SHP77 (cell line): ENCODE measurements at places on chromosomes 7 and 10.

DNA sequence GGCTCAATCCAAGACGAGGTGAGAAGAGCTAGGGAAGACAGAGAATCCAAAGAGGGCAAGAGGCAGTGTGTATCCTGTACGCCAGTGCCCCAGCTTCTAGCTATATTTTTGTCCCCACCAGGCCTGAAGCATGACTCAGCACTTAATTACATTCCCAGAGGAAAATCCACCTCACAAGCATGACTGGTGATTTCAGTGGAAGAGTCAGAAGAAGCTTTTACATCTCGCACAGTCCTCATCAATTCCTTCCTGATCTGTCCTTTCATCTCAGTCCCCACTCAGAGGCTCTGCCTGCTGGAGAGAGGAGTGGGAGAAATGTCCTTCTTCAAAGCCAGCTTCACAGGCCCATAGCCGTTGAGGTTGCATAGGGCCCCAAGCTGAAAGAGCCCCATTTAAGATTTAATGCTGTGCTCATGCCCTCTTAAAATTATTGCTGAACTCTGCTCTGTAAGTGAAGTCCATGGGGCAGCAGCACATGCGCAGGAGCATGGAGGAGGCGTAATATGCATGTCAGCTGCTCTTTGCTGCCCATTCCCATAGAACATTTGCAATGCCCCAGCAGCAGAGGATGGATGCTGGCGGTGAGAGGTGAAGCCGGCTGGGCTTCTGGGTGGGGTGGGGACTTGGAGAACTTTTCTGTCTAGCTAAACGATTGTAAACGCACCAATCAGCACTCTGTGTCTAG lies 39.0 kb upstream of the AOAH start:
- DNase-seq, result no peak

DNA sequence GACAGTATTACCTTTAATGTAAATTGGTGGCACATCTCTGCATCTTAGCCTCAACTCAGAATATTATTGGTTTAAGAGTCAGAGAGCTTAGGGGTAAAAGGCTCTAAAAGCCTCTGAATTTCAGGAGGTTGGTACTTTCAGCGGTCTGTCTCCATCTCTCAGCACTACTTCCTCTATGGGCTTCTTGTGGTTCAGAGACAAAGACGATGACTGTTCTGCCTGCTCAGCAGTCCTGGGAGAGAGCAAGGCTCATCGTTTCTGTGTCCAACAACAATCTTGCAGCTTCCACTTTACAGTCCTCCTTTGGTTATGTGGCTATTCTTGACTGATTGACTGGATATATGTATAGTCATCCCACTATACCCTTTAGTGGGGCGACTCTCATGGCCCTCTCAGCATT lies 394.7 kb downstream of the AUTS2 start:
- DNase-seq, result no peak

- DNase-seq, result no peak
Observed at GRCh38 chr10:88687853-88688467, 18.1 kb upstream of the LIPK start.

DNA sequence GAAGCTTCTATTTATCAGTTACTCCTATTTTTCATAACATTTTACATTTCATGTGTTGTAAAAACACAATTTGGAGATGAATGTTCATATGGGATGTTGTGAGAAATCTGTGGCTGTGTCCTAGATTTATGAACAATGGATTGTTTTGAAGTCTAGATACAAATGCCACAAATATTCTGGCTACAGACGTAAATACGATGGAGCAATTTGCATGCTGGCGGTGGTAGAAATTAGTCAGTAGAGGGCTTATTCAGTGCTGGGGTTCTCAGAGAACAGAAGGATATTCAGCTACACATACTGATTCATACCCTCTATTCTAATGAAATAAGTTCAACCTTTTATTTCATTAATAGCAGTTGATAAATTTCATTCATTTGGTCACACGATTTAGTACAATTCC lies 48.8 kb downstream of the PLPP4 start:
- no peak for DNase-seq

DNA sequence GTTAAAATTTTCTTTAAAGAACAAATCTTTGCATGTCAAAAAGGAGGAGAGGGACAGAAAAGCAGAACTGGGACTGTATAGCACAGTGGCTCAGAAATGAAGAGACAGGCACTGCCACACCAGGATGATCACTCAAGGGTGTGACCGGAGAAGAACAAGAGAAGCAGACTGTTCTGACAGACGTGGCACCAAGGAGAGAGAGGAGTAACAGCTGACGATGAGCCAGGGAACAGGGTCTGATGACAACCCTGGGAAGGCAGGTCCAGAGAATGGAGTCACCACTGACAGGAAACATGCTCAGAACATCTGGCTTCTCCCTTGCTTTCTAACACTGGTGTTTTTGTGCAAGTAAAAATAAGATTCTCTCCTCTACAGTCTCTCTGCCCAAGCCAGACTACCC lies 14.6 kb upstream of the VAX1 start:
- no peak for DNase-seq

DNA sequence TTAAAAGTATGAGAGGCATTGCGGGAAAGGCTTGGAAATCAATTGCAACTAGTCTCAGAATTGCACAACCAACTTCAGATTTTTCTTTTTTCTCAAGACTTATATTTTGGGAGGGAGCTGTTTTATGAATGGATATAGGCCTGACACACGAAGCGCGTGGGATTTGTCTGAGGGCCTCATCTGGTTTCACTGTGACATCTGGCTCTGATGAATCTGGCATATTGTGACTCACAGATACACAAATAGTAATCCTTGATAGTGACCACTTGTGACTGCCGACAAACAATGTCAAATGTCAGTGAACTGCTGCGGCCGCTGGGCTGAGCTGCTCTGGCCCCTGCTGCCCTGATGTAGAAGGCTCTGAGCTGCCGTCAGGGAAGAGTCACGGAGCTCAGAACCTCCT lies 655.1 kb downstream of the INHBA start:
- peak; percentile 36 for DNase-seq

GRCh38 chr7:53022893-53023292 lies 12.5 kb upstream of the POM121L12 start:
- DNase-seq, result no peak

- peak; percentile 53 for DNase-seq
Observed at GRCh38 chr7:1386623-1387220, 72.5 kb downstream of the MICALL2 start.

GRCh38 chr7:98429799-98430198 lies 28.9 kb upstream of the BAIAP2L1 start:
- DNase-seq, result no peak
